Nucleus accumbens (tissue), 56 donors: ENCODE measurements at places on chromosomes 6 and 20.

- no peak for DNase-seq
Measured at GRCh38 chr6:37725957-37726356, 28.3 kb upstream of the MDGA1 start.

DNA sequence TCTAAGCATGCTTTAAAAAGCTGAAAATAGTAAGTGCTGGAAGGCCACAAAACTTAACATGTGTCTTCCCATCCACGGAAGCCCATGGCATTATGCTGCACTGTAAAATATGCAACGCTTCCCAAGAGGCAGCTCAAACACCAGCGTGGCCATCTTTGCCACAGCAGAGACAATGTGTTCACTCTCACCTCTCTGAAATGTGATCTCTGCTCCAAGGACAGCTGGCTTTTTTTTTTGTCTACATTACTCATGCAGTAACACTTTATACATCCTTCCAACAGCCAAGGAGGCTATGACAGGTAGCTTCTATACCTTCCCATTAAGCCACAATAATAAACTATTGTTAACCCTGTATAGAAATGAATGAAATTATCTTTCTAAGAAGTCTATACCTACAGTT, 49.2 kb downstream of the BLOC1S5 start:
- no peak for DNase-seq

DNA sequence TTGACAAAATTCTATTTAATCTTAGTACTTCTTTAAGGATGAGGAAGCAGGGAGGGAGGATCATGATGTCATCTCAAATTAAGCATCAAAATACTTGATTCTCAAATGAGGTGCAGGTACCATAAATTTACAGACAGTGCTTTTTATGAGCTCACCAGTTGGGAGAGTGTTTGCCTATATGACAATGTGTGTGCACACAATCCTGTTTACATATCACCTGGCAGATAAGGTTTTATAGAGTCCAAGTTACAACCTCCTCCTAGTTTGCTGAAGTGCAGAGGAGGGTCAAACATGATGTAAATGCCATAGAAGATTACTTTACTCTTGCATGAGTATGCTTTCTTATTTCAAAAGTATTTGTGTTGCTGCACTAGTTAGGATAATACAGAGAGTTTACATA, 6.4 kb downstream of the ATXN1 start:
- DNase-seq, result no peak

DNA sequence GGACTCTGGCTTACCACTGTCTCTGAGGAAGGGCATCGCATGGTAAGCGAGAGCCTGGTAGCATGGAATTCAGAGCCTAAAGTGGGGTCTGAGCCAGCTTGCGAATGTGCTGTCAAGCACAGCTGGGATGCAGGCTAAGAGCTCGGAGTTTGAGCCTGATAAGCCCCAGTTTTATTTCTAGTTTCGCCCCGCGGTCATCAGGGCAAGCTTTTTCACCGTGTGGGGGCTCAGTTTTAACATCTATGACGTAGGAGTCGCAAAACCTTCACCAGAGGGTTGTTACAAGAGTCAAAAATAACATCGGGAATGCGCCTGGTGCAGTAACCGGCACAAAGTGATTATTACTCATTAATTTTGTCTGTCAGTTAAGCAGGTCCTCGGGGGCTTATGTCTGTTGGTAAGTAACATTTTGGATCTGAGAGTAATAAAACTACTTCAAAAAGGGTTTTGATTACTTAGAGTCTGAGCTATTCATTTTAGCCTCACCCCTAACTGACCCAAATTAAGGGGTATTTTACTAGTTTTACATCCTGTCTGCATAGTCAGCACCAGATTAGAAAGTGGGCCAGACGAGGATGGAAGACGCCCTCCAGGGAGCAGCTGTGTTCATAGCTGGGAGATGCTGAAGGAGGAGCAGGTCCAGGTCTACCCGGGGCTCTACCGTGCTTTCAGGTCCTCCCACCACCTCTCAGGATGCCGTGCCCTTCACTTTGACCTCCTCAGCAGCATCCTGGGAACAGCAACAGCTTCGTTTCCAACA, 29.7 kb downstream of the SLC22A23 start:
- DNase-seq, result no peak

GRCh38 chr6:168937054-168937453, 316.6 kb downstream of the THBS2 start:
- no peak for DNase-seq

GRCh38 chr6:11272491-11273192, 40.2 kb upstream of the NEDD9 start:
- no peak for DNase-seq

DNA sequence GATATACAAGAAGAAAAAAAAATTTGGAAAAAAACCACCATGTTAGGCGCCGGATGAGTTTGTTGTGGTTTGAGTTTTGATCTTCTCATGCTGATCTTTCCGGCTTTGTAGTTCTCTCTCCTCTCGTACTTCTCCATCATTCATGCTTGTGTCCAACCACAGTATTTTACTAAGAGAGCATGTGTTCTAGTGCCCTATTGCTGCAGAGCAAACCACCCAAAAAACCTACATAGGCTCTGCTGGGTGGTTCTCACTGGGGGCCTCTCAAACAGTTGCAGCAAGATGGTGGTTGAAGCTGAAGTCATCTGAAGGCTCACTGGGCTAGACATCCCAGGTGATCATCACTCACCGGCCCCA, 404.2 kb downstream of the PLCB1 start:
- DNase-seq, result no peak

- no peak for DNase-seq
Measured at GRCh38 chr6:141956046-141956761, 176.5 kb upstream of the GJE1 start.

GRCh38 chr6:142292166-142292924, 9.5 kb upstream of the ADGRG6 start:
- no peak for DNase-seq

DNA sequence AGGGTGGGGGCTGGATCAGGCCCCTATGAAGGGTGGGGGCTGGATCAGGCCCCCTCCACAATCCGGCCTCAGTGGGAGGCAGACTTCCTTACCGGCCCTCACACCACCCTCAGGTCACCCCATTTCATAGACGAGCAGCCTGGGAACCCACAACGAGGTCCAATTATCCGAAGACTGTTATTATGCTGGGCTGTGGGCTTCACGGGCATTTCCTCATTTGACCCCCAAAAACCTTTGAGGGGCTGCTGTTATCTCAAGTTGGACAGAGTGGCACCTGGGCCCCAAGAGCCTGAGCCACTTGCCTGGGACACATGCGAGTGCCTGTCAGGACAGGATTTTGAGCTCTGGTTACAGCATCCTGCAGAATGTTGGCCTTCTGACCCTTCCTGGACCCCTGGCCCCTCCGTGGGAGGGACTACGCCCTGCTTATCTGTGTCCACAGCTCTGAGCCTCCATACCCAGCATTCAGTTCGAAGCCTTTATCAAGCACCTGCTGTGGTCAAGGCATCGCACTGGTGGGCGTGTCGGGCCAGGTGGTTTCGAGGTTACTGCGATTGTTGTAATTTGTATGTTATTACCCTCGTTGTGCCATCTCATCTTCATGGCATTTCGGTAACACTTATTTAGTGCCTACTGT, 34.5 kb upstream of the PCMTD2 start:
- DNase-seq, result no peak

- DNase-seq, result no peak
Measured at GRCh38 chr20:18858816-18859215, 45.2 kb downstream of the SCP2D1 start.

GRCh38 chr20:40294747-40295146, 394.3 kb downstream of the MAFB start:
- DNase-seq, result no peak

DNA sequence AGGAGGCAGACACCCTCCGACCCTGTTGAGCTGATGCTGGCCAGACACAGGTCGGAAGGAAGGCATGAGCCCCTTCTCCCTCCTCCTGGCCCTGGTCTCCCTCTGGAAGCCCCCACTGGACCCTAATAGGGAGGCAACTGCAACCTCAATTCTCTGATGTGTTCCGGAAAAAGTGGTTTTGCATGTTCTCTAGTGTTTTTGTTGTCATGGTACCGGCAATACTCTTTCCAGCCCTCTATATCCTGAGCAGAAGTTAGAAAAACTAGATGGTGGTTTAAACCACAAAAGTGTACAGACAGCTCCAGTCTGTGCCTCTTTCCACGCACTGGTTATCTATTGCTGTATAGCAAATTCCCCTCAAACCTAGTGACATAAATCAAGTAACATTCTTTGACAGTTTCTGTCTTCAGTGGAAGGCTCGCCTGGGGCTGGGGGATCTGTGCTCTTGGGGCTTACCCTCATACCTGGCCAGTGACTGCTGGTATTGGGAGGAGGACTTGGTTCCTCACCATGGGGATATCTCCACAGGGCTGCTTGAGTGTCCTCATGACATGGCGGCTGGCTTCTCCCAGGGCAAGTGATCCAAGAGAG, 37.0 kb downstream of the SYTL3 start:
- no peak for DNase-seq
